ENCODE measurements at places on chromosomes 2 and 18.
A peak's percentile ranks its signal among the peaks of the same experiment; 100 is the strongest.

- no peak overlapping the region for H3K4me3 ChIP-seq
- no peak overlapping the region for H3K27ac ChIP-seq
- no peaks in the 10 kb centered on the region for H3K36me3 ChIP-seq
- no peak for DNase-seq
These were observed 121.4 kb downstream of the CTAGE1 start for GRCh38 chr18:22296304-22296703.

DNA sequence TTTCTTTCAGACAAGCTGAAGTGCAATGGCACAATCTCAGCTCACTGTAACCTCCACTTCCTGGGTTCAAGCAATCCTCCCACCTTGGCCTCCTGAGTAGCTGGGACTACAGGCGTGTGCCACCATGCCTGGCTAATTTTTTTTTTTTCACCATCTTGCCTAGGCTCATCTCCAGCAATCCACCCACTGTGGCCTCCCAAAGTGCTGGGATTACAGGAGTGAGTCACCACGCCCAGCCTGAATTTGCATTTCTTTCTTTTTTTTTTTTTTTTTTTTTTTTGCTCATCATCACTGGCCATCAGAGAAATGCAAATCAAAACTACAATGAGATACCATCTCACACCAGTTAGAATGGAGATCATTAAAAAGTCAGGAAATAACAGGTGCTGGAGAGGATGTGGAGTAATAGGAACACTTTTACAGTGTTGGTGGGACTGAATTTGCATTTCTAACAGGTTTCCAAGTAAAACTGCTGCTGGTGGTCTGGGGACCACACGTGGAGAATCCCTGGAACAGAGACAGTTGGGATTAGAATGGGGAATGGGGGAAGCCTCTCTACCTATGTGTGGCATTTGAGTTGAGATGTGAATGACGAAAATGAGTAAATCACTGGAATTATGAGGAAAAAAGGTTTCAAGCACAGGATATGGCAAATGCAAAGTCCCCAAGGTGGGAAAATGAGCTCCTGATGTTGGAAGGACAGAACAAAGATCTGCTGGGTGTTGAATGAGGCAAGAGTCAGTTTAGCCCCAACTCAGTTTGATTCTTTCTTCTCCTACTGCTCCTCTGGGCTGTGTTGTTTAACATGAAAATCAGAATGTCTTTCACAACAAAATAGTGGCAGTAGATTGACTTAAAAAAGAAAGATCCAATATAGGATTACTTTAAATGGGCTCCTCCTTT, 88.8 kb upstream of the MAP4K4 start:
- peaks cover 2% of the 10 kb centered on the region for H3K36me3 ChIP-seq
- peaks cover 2% of the 10 kb centered on the region for H3K27me3 ChIP-seq
- H3K4me1 ChIP-seq: no peaks in the 10 kb centered on the region
- DNase-seq: no peak

- no peak for DNase-seq
- H3K27ac ChIP-seq: no peak overlapping the region
- peaks cover 2% of the 10 kb centered on the region for H3K27me3 ChIP-seq
- H3K4me3 ChIP-seq: no peak overlapping the region
These were observed 239.3 kb downstream of the FBXO15 start for GRCh38 chr18:73908323-73908722.

DNA sequence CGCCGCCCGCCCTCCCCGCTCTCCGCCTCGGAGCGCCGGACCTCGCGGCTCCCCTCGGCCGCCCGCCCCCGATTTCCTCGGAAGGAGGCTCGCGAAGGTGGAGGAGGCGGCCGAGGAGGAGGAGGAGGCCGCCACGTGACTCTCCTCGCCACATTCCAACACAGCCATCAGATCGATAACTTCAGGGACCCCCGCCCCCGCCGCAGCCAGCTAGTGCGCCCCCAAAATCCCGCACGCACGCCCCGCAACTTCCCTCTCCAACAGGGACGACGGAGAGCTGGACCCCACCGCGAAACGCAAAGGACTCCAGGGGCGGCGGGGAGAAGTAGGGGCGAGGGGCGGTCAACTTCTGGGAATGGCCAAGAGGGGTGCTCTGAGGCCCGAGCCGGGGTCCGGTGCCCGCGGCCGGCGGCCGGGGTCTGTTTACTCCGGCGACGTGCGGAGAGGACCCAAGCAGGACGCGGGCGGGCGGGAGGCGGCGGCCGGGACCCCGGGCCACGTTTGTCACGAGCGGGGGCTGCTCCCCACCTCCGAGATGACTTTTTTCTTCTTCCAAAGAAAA, 2.0 kb downstream of the ZNF521 start:
- H3K27ac ChIP-seq: no peak overlapping the region
- peaks cover 72% of the 10 kb centered on the region for H3K27me3 ChIP-seq
- H3K36me3 ChIP-seq: peaks cover 6% of the 10 kb centered on the region
- H3K4me3 ChIP-seq: peak overlapping the region; percentile 62

- no peak overlapping the region for H3K27ac ChIP-seq
- no peak for DNase-seq
- no peaks in the 10 kb centered on the region for H3K36me3 ChIP-seq
- H3K4me3 ChIP-seq: no peak overlapping the region
- H3K27me3 ChIP-seq: no peaks in the 10 kb centered on the region
- no peaks in the 10 kb centered on the region for H3K4me1 ChIP-seq
These were observed 275.6 kb downstream of the SLC4A3 start for GRCh38 chr2:219902891-219903552.

GRCh38 chr2:49318531-49318930, 164.2 kb upstream of the FSHR start:
- H3K36me3 ChIP-seq: no peaks in the 10 kb centered on the region
- H3K4me3 ChIP-seq: no peak overlapping the region
- no peaks in the 10 kb centered on the region for H3K27me3 ChIP-seq
- no peak for DNase-seq

GRCh38 chr2:190407246-190407661, 901 bp upstream of the MFSD6 start:
- H3K27ac ChIP-seq: peak overlapping the region; percentile 87
- H3K27me3 ChIP-seq: no peaks in the 10 kb centered on the region
- peaks cover 26% of the 10 kb centered on the region for H3K4me1 ChIP-seq

DNA sequence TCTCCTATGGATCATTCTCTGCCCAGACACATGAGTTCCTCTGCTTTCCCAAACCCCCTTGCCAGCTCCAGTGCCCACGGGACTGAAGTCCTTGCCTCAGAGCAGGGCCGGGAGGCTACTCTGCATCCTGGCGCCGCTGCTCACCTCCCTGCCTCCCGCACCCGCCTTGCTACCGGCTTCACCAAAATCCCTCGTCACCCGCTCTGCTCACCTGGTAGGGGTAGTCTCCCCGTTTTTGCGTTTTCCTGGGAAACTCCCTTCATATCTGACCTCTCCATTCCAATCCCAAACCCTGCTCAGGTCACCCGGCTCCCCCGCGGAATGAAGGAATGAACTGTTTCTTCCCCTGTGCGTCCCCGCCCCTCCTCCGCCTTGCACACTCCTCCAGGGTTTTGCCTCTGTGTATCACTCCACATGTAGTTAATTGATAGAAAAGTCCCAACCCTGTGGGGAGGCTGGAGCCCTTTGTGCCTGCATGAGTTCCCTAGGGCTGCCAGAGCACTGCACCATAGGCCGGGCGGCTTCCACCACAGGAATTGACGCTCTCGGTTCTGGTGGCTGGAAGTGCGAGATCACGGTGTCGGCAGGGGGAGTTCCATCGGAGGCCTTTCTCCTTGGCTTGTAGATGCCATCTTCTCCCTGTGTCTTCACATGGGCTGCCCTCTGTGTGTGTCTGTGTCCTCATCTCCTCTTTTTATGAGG, 2.0 kb upstream of the DGKD start:
- peaks cover 8% of the 10 kb centered on the region for H3K27me3 ChIP-seq
- peaks cover 62% of the 10 kb centered on the region for H3K4me1 ChIP-seq
- H3K36me3 ChIP-seq: peaks cover 21% of the 10 kb centered on the region

DNA sequence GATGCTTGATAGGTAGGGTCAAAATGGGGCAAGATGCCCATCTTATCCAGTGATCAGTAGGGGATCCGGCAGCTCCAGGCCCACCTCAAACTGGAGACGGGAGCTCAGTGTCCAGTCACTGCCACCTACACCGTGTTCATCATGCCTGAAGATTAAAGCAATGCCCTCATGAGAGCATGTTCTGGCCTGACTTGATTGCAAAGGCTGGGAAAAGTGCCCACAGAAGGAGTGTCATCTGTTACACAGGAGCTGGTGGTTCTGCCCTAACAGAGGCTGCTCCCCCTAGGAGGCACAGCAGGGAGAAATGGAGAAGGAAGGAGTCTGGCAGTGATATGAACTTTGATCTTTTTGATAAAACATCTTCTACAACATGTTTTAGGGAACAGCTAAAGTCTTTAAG, 92.3 kb downstream of the CCBE1 start:
- DNase-seq: no peak
- H3K4me3 ChIP-seq: no peak overlapping the region
- H3K27ac ChIP-seq: no peak overlapping the region
- no peaks in the 10 kb centered on the region for H3K36me3 ChIP-seq
- no peaks in the 10 kb centered on the region for H3K4me1 ChIP-seq

DNA sequence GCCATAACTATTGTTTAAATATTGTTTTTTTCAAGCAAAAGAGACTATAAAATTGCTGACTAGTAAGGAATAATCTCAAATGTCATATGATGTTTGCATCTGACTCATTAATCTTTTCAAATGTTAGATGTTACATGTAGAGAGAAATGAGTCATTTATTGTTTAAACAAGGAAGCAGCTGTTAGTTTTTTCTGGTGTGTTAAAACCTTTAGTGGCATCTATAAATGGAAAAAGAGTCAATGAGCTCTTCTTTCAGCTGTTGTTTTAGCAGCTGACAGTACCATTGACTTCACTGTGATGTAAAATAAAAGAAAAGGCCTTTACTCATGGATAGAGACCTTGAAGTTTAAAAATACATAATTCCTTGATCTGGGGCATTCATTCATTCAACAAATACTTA, 1.8 kb upstream of the KLHL41 start:
- H3K27ac ChIP-seq: no peak overlapping the region
- H3K4me3 ChIP-seq: no peak overlapping the region
- no peaks in the 10 kb centered on the region for H3K36me3 ChIP-seq
- no peaks in the 10 kb centered on the region for H3K27me3 ChIP-seq
- peaks cover 4% of the 10 kb centered on the region for H3K4me1 ChIP-seq
- DNase-seq: no peak

DNA sequence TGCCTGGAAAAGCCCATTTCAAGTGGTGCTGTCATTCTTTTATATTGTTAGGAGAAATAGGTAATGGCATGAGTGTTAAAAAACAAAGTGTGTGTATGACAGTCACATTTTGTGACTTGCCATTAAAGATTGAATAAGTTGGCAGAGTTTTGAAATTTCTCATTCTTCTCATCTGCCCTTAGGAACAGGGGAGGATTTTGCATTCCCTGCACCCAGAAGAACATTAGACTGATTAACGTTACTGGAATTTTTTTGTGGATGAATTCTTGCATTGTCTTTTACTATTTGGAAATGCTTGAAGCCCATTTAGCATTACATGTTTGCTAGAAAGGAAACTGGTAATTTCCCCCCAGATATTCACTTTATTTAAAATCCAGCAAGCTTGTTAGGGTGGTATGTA, 162.2 kb downstream of the BABAM2 start:
- DNase-seq: no peak
- H3K27me3 ChIP-seq: no peaks in the 10 kb centered on the region
- H3K4me3 ChIP-seq: no peak overlapping the region
- no peak overlapping the region for H3K27ac ChIP-seq
- H3K36me3 ChIP-seq: peaks cover 31% of the 10 kb centered on the region
- peaks cover 31% of the 10 kb centered on the region for H3K4me1 ChIP-seq

- DNase-seq: no peak
- no peaks in the 10 kb centered on the region for H3K27me3 ChIP-seq
- H3K27ac ChIP-seq: no peak overlapping the region
These were observed 414.3 kb downstream of the ZNF804A start for GRCh38 chr2:185012643-185013042.

DNA sequence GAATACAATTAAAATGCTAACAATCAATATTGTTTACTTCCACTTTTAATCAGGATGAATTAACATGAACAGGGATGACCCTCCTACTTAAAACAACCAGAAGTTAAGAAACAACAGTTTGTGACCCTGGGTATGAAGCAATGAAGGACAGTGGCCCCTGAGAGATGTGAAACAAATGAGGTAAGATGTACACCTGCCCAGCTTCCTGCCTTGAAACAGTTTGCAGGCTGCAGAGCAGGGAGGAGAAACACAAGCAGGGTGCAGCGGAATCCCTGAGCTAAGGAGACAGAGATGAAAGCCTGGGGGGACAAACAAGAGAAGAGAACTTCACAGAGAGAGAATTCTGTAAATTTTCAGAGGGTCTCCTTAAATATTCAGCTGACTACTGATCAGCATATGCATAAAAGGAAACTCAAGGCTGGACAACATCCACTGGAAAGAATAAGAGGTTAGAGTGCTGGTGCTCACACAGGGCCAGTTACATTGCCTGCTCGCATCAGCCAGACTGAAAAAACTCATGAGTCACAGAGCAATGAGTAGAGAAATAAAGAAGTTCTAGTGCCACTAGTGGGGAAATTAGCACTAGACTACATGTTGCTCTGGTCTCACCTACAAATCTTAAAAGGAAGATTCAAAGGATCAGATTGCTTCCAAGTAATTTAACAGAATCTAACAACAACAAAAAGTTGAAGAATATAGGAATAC, 106.4 kb downstream of the PID1 start:
- H3K36me3 ChIP-seq: no peaks in the 10 kb centered on the region
- H3K4me3 ChIP-seq: no peak overlapping the region
- no peaks in the 10 kb centered on the region for H3K27me3 ChIP-seq
- H3K27ac ChIP-seq: no peak overlapping the region

DNA sequence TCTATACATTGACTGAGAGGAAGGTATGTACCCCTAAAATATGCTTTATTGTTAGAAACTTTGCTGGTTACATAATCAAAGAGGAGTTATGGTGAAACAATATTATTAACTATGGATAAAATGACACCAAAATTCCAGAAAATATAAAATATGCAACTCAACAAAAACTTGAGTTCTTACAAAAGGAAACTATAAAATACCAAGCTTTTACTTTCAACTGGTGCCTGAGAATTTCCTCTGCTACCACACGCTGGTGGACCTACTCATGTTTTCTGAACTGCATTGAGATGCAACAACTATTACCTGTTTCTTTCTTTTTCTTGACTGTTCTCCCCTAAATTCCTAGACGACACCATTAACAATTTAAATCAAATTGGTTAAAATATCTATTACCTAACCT, 8.2 kb upstream of the NFE2L2 start:
- no peak overlapping the region for H3K27ac ChIP-seq
- H3K4me1 ChIP-seq: peaks cover 20% of the 10 kb centered on the region
- DNase-seq: no peak
- no peaks in the 10 kb centered on the region for H3K27me3 ChIP-seq
- H3K36me3 ChIP-seq: no peaks in the 10 kb centered on the region

DNA sequence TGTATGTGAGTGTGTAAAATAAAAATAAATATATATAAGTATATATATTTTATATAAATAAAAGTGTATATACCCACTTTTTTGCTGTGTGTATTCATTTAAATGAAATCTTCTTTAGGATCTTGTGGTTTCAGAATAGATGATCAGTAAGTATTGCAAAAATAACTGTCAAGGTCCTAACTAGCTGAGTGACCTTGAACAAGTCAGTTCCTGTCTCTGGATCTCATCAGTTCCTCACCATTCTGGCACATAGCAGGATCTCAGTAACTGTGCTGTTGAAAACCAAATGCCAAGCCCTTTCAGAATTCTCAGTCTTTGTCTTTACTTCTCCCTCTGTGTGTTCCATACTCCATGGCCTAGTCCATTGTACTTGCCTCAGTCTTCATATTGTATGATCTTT, 115.3 kb upstream of the CXCR4 start:
- no peak for DNase-seq
- peaks cover 18% of the 10 kb centered on the region for H3K27me3 ChIP-seq
- peaks cover 4% of the 10 kb centered on the region for H3K36me3 ChIP-seq
- H3K4me1 ChIP-seq: peaks cover 15% of the 10 kb centered on the region
- H3K4me3 ChIP-seq: no peak overlapping the region

Measured in activated CD4-positive, alpha-beta memory T cell treated with anti-CD3 and anti-CD28 coated beads, Interleukin-2, amount 10 ng/mL, durations not matched to agents 7 days and 5 days (primary cell).